ENCODE measurements at places on chromosomes 7 and 10.

- no peak for DNase-seq
Measured at GRCh38 chr7:26880852-26881251, 16.5 kb upstream of the SKAP2 start.

DNA sequence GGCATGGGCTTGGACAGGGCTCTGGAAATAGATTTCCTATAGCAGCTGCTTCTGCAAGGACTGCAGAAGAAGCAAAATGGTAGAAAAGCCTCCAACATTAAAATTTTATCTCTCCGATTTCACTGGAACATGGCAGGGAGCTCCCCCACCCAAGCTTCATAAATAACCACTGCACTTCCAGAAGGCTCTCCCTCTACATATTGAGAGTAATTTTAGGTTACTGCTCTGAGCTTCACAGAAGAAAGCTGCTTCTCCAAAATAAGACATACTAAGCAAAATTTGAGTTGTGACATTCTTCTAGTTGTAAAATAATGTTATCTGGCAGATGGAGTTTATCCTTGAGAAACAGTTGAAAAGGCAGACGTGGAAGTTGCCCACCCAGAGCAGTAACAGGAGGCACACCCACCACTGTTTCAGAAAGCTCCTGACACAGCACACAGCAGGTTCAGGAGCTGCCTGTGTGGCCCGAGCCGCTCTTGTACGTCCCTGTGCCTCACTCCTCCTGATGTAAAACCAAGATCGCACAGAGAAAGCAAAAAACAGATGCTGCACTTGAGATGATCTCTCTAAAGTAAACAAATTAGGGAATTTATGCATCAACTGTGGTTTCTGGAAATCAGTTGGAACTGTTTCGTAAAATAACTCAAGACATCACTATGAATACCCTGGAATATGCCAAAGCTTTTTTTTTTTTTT lies 621.0 kb downstream of the PARD3 start:
- DNase-seq, result no peak

GRCh38 chr7:102415685-102416225 lies 17.6 kb upstream of the ORAI2 start:
- no peak for DNase-seq

GRCh38 chr7:134699021-134699818 lies 52.6 kb downstream of the BPGM start:
- no peak for DNase-seq

- DNase-seq, result no peak
Measured at GRCh38 chr7:30270921-30271320, 13.5 kb upstream of the ZNRF2 start.

- DNase-seq, result peak; percentile 23
Measured at GRCh38 chr7:136114966-136115762, 138.0 kb upstream of the MTPN start.

GRCh38 chr7:127726476-127726875 lies 74.5 kb downstream of the SND1 start:
- no peak for DNase-seq

DNA sequence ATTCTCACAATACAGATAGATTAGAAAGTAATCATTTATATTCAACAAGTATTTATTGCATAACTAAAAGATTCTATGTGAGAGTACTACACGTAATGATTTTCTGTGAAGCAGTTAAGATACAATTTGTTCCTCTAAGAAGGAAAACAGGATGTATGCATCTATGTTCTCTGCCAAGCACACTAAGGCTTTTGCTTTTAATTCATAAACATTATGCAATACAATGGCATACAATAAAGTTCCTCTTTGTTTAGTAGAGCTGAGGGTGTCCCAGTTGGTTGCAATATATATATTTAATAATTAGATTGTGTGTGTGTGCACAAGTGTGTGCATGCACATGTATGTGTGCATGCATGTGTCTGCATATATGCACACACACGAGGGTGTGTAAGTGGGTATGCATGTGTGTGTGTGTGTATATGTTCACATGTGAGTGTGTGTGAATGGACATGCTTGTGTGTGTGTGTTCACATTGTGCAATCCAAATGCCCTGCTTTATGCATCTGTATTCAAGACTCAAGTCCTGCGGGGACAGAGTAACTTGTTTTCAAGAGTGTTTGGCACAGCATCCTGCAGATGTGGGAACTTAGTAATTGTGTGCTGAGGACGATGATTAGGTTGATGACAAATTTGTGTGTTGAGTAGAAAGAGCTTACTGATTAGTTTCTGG lies 481.5 kb upstream of the KLF6 start:
- no peak for DNase-seq

DNA sequence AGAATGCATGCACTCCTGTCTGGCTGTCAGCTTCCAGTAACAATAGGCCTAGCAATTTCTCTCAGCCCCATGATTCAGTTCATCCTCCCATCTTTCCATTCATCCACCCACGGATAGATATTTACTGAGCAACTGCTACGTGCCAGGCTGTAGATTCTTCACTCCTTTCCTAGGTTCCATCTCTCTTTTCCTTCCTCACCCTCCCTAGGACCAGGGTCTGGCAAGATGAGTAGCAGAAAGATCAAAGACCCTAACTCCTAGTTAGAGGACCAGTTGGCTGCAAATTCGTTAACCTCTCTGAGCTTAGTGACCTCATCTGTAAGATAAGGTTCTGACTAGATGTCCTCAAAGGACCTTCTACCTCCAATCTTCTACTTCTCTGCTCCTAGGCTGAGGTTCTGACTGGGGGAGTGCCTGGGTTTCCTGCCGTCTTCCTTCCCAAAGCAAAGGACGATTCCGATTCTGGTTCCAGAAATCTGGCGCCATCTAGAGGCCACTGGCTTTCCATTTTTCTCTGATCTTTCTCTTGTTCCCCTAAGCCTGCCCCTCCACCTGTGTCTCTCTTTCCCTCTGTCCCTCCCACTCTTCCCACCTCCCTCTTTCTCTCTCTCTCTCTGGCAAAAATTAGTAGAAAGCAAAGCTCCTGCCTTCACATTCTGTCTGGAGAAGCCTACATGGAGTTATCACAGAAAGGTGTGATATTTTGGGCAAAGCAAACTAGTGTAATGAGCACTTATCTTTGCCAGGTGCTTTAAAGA lies 26.2 kb downstream of the TBATA start:
- no peak for DNase-seq

- no peak for DNase-seq
Measured at GRCh38 chr7:94022550-94022949, 18.4 kb upstream of the BET1 start.
